ENCODE measurements at places on chromosomes 1 and 21. TPM values are rescaled to one million over a fixed set of nuclear protein-coding genes. Genes with fewer than 3 reads are reported as not detected.

GRCh38 chr1:105838071-105838470 lies 1218.4 kb upstream of the PRMT6 start:
- H3K4me1 ChIP-seq: peaks cover 8% of the 10 kb centered on the region
- H3K36me3 ChIP-seq: no peaks in the 10 kb centered on the region
- DNase-seq: peak; percentile 81

MYBPH gene
- total RNA-seq: not detected

CFAP141 gene
- total RNA-seq: not detected

- no peak overlapping the region for H3K4me3 ChIP-seq
- no peaks in the 10 kb centered on the region for H3K27me3 ChIP-seq
- peaks cover 6% of the 10 kb centered on the region for H3K4me1 ChIP-seq
- H3K36me3 ChIP-seq: no peaks in the 10 kb centered on the region
Observed at GRCh38 chr1:172447641-172448040, 3.8 kb upstream of the PIGC start.

ACBD6 gene
- total RNA-seq: 63.7 TPM

DNA sequence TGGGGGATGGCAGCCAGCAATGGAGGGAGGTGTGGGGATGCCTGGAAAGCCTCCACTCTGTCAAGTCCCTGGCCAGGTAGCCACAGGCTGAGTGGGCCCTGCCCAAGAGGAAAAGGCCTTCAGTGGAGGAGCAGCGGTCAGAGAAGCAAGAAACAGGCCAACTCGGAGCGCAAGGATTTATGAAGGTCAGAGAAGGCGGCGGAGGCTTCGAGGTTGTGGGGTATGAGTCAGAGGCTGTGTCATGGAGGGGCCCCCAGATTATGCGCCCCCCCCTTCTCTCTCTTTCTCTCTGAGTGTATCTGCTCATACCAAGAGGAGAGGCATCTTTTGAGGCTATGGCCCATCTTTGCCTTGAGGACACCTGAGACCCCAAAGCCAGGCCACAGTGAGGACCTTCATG lies 99.5 kb downstream of the CASZ1 start:
- no peaks in the 10 kb centered on the region for H3K36me3 ChIP-seq
- no peak for DNase-seq
- H3K4me3 ChIP-seq: no peak overlapping the region
- no peaks in the 10 kb centered on the region for H3K27me3 ChIP-seq

DNA sequence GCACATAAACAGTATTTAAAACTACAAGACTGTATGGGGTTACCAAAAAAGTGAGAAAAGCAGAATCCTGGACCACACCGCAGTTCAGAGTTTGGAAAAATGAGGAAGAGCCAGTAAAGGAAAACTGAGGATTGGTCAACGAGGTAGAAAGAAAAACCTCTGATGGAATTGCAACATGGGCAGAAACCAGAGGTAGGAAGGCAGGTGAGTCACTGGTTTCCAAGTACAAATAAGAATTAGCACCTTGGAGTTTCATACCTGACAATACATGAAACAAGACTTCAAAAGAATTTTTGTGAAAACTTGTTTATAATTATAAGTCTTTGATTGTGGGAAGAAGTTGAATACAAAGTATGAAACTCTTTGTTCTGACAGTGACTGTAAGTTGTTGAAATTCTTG lies 533.7 kb upstream of the DAB1 start:
- H3K36me3 ChIP-seq: no peaks in the 10 kb centered on the region
- H3K27me3 ChIP-seq: no peaks in the 10 kb centered on the region
- H3K4me1 ChIP-seq: no peaks in the 10 kb centered on the region
- no peak overlapping the region for H3K27ac ChIP-seq
- DNase-seq: no peak

TTC22 gene
- not detected for total RNA-seq

GRCh38 chr21:29290240-29290639 lies 8.5 kb upstream of the BACH1 start:
- H3K4me1 ChIP-seq: peaks cover 34% of the 10 kb centered on the region
- H3K27me3 ChIP-seq: no peaks in the 10 kb centered on the region
- H3K4me3 ChIP-seq: no peak overlapping the region
- DNase-seq: no peak
- no peak overlapping the region for H3K27ac ChIP-seq

MAGI3 gene
- 5.6 TPM for total RNA-seq

CELA3B gene
- not detected for total RNA-seq

DNA sequence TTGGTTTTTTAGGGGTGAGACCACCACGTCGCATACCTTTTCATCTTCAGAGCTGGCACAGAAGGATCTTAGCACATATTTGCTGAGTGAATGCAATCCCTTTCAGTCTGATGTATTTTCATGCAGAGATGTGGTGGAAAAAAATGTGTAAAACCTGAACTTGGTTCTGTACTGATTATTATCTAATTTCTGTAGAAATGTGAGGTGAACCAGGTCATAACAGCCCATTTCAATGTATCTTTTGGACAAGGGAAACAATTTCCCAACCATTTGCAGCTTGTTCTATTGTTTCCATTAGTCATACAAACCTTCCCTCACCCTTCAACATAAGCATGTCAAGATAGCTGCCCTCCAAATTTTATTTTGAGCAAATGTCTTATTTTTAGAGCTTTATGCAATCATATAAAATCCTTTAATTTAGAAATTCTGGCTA lies 46.8 kb upstream of the RUNX1 start:
- H3K27ac ChIP-seq: no peak overlapping the region
- no peaks in the 10 kb centered on the region for H3K4me1 ChIP-seq
- H3K4me3 ChIP-seq: no peak overlapping the region
- DNase-seq: no peak

- DNase-seq: peak; percentile 28
- H3K27ac ChIP-seq: no peak overlapping the region
- no peaks in the 10 kb centered on the region for H3K4me1 ChIP-seq
- no peaks in the 10 kb centered on the region for H3K27me3 ChIP-seq
- H3K36me3 ChIP-seq: no peaks in the 10 kb centered on the region
Observed at GRCh38 chr1:111334169-111334568, 43.5 kb downstream of the CHIA start.

GRCh38 chr1:8702850-8703810 lies 114.3 kb downstream of the RERE start:
- peaks cover 64% of the 10 kb centered on the region for H3K4me1 ChIP-seq
- no peaks in the 10 kb centered on the region for H3K36me3 ChIP-seq
- no peaks in the 10 kb centered on the region for H3K27me3 ChIP-seq
- H3K27ac ChIP-seq: peak overlapping the region; percentile 95
- peak overlapping the region; percentile 72 for H3K4me3 ChIP-seq
- peak; percentile 98 for DNase-seq
